Daoy (cell line): ENCODE measurements at places on chromosomes 5 and 9. TPM values are rescaled to one million over a fixed set of nuclear protein-coding genes. Genes with fewer than 3 reads are reported as not detected.

Gene F12
- total RNA-seq = 8.6 and 9.6 TPM in 2 replicates

Gene NRG2
- 0.17 and 0.48 TPM in 2 replicates for total RNA-seq

Gene SLC6A19
- not detected in 2 replicates for total RNA-seq

Gene TMEM252
- not detected in 2 replicates for total RNA-seq

Gene CLK4
- 9.8 and 15.6 TPM in 2 replicates for total RNA-seq

Gene SUSD3
- 0.40 and 1.3 TPM in 2 replicates for total RNA-seq
